ENCODE measurements at places on chromosomes 6 and 20.
A peak's percentile ranks its signal among the peaks of the same experiment; 100 is the strongest.

- DNase-seq = no peak
Observed at GRCh38 chr6:119957195-119957594, 607.6 kb upstream of the MAN1A1 start.

DNA sequence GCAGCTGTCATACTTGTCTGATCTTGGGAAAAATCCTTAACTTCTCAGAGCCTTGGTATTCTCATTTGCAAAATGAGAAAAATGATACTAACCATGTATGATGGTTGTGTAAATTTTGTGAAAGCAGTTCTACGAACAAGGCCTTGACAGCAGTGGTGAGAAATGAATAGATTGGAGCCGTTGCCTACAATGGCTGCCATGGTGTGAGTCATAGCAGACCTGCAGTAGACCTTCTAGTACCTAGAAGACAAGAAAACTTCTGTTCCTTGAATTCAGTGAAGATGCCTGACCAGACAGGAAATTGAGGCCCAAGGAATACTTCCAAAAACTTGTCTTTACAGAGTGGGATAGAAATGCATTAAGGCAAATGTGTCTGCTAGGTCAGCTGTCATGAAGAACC, 338.9 kb downstream of the QKI start:
- no peak for DNase-seq

DNA sequence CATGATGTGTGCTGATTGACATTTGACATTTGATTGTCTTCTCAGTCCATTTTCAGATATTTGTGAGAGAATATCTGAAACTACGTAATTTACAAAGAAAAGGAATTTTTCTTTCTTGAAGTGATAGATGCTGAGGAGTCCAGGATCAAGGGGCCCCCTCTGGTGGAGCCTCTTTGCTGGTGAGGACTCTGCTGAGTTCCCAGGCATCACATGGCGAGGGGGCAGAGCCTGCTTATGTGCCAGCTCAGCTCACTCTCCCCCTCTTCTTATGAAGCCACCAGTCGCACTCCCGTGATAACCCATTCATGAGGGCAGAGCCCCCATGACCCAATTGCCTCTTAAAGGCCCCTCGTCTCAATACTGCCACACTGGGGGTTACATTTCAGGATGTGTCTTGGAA, 91.3 kb downstream of the RPP40 start:
- no peak for DNase-seq

DNA sequence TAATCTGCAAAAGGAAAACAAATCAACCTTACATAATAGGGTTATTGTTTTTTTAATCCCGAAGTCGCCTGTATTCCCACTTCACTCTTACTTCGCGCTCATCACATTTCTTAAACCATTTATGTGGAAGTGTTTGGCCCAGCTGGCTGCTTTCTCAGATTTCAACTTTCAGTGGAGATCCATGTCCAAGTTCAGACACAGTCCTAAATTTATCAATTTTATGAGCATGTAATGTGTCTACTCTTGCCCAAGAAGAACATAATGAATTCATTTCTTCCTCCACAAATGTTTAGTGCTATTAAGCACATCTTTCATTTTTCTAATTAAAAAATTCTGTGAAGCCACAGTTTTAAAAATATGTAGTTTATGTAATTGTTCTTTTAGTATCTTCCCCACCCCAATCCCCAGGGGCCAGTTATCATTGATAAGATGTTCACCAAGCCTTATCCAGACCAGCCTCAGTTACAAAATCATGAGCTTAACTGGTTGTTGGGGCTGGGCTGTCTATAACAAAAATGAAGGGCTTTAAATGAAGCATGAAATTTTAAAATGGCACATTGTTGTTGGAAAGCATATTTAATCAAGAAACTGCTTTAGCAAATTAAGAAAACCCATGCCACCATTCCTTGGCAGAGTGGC, 151.7 kb downstream of the UST start:
- DNase-seq = no peak

- no peak for DNase-seq
Observed at GRCh38 chr6:46130666-46131065, 877 bp downstream of the ENPP4 start.

DNA sequence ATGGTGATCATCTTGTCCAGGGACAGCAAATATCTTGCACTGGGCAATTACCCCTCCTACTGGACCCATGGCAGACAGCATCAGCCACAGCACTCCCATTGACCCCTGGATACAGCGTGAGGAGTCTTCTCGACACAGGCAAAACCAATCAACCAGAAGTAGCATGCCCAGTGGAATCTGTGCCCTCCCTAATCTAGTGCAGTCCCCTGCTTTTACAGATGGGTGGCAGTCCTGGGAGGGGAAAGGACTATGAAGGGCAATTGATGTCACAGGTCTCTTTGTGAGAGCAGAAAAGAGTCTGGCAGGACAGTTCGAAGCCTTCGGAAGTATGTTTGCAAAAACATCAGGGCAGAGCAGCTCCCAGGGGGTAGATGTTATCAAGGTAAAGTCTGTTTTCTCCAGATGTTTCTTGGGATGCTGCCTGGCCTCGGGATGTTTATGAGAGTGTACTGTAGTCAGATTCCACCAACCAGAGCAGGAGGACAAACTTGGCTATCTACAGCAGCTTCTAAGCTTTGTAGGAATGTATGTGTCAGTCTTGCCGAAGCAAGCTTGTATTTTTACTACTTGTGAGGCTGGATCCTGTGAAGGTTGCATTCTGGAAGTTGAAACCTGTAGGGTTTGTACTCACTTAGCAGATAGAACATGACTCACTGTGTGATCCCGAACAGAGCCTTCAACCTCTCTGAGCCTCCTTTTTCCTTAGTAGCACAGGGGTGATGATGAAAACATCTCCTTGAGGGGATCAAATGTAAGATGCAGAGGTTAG, 63.0 kb upstream of the MYL9 start:
- no peak for DNase-seq

DNA sequence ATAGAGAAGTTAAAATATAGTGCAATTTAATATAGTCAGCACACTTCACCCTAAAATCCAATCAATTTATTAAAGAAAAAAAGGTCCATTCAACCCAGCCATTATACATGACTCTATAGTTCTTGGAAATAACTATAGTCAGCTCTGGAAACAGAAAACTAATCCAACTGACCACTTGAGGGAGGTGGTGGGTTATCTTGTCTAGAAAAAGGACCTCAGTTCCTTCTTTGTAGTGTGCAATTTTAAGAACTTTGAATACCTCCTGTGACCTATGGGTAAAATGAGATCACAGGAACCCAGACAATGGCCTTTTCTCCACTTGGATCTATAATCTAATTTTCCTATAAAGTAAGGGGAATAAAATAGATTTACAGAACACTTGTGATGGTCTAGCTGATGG, 163.6 kb upstream of the CENPW start:
- no peak for DNase-seq

GRCh38 chr6:10175362-10175761, 239.5 kb downstream of the TFAP2A start:
- no peak for DNase-seq

GRCh38 chr6:151502499-151502898, 8.7 kb downstream of the CCDC170 start:
- DNase-seq = no peak

DNA sequence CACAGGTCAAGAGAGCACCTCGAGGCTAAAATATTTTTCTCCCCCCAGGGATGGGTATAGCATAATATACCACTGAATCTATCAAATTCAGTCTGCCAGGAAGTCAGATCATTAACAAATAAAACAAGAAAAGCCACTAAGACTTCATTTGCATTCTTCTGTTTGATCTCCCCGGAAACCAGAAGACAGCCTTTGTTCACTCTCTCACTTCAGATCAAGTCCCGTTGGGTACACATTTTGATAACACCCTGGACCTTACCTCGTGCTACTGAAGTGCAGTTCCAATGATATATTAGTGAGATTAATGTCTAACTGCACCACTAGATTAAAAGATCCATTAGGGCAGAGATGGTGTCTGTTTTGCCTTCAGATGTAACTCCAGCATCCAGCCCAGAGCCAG, 157.7 kb upstream of the B3GAT2 start:
- DNase-seq = no peak

DNA sequence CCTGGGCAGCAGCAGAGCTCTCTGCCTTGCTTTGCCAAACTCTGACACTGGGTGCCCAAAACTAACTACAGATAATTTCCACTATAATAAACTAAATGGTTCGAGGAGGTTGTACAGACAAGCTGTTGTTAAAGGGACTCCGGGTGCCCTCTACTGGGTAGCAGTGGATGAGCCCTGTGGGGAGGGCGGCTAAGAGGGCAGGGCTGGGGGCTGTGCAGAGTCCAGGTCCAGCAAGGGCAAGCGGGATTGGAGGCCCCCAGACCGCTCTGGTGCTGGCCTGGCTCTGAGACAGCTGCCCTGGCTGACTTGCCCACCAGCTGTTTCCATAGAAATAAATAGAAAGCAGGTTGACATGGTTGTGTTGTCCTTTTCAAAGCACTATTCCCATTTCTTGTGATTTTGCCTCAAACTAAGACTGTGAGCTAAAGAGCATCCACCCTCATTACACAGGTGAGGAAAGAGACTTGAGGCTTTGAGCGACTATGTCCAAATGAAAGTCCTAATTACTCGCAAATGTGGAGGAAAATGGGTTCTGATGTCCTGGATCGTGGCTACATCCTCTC, 167.6 kb upstream of the CST7 start:
- no peak for DNase-seq

DNA sequence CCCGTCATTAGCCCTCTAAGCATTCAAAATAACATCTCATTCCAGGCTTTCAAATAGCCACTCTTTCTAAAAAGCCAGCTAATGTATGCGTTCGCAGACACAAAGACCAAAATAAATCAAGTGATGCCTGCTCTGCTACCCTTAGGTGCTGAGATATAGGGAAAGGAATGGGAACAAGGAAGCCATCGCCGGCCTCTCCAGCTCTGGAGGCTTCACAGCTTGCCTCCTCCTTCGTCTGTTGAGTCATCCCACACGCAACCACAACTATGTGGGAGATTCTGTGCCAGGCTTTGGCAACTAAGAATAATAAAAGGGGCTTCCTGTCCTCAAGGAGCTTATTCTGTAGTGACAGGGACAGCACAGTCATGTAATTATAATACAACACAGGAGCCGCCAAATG, 27.3 kb upstream of the SLC22A23 start:
- no peak for DNase-seq

- no peak for DNase-seq
Observed at GRCh38 chr6:168637834-168638233, 196.8 kb downstream of the SMOC2 start.

DNA sequence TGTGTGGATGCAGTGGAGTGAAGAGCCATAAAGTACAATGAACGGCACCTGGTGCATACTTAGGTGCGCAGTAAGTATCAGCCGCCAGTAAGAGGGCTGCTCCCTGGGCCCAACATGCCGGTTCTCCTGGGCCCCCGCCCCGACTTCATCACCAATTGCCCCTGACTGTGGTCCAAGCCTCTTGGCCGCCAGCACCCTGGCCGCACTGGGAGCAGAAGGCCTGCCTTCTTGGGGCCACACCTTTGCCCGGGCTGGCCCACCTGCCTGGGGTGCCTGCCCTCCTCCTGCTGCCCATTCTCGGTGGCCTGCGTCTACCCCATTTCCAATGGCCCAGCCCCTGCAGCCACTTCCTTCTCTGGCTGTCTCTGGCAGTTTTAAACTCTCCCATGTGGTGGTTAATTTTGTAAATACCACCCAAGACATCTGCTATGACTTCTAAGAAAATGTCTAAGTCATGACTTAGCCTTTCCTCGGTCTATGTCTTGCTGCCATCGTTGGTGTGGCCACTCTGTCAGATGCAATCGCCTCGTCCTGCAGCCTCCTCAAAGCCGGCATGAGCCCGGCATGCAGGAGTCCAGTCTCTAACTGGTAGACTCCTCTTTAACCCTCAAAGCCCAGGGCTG, 36.8 kb downstream of the PMEPA1 start:
- DNase-seq = no peak

DNA sequence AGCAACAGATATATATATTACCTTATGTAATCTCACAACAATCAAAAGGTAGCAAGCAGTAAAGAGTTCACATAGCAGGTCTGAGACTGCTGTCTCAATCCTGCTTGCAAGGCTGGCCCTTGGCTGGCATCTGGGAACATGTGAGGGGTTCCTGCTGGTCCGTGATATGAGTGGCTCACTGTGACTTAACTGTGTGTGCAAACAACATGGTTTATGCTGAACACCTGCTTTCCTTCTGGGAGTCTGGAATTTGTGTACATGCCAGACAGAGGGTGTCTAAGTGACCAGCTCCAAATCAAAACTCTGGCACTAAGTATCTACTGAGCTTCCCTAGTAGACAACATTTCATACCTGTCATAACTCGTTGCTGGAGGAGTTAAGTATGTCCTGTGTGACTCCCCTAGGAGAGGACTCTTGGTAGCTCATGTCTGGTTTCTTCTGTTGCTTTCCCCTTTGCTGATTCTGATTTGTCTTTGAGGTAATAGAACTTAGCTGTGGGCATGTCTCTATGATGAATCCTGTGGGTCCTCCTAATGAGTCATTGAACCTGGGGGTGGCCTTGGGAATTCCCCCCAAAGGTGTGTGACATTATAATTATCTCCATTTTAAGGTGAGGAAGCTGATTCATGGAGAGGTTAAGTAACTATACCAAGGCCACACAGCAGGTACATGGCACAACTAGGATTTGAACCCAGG, 131.6 kb upstream of the NEDD9 start:
- no peak for DNase-seq

- no peak for DNase-seq
Observed at GRCh38 chr6:48563433-48563832, 452.4 kb upstream of the PTCHD4 start.

DNA sequence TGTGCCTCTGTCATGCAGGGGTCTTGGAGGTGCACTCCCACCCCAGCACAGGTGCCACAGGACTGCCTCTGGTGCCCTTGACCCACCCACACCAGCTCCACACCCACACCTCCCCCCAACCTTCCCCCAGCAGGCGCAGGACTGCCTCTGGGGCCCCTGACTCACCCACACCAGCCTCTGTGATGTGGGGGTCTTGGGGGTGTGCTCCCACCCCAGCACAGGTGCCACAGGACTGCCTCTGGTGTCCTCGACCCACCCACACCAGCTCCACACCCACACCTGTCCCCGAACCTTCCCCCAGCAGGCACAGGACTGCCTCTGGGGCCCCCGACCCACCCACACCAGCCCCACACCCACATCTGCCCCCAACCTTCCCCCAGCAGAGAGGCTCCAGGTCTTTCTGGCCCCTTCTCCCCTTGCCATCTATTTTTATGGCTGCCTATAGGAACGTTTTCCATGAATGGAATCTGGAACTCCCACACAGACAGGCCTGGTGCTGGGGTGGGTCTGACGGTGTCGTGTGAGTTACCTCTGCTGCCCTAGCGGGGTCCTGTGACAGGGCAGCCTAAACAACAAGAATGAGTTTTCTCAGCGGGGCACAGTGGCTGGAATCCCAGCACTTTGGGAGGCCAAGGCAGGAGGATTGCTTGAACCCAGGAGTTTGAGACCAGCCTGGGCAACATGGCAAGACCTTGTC, 23.5 kb downstream of the SLC17A9 start:
- no peak for DNase-seq

GRCh38 chr6:166958926-166959861, 2.8 kb upstream of the RNASET2 start:
- DNase-seq = peak; percentile 66

DNA sequence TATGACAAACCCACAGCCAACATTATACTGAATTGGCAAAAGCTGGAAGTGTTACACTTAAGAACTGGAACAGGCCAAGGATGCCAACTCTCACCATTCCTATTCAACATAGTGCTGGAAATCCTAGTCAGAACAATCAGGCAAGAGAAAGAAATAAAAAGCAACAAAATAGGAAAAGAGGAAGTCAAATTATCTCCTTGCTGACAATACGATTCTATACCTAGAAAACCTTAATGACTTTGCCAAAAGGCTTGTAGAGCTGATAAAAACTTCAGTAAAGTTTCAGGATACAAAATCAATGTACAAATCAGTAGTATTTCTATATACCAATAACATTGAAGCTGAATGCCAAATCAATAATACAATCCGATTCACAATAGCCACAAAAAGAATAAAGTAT, 32.4 kb downstream of the OR5V1 start:
- no peak for DNase-seq
